Kasumi-1 (cell line): ENCODE measurements at places on chromosomes 13 and 19.

DNA sequence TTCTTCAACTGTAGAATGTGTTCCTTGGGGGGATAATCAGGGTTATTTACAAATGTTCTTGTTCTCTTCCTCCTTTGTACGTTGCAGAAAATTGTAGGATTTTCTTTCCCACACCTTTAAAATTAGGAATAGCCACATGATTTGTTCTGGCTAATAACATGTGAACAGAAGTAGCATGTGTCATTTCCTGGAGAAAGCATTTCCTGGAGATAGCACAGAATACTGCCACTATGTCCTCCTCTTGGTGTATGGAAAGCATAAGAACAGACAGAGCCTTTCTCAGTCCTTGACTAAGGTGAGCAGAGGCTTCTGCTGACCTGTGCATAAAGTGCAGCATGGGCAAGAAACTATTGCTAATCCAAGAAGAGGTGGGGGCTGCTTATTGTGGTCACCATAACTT lies 101.8 kb downstream of the FAM216B start:
- no peak for DNase-seq

DNA sequence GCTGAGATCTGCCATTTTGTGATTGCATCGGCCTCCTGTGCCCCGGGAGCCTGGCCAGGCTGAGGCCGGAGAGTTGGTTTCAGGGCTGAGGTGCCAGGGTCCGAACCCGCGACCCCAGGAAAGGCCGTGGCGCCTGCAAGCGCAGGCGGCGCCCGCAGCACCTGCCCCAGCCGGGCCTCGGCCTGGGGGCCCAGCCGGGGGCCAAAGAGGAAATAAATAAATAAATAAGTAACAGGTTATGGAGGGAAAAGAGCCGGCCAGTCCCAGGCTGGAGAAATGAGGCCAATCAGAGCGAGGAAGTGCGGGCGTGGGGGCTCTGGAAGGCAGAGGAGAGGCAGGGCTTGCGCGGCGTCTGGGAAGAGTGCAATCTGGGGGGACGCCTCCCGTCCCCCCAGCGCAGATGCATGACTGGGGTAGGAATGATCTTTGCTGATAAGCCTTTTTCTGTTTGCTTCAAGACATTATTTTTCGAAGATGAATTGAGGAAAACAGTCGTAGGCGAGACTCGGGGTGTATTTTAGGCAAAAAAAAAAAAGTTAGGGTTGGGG lies 145.6 kb upstream of the ZNF536 start:
- DNase-seq, result no peak

DNA sequence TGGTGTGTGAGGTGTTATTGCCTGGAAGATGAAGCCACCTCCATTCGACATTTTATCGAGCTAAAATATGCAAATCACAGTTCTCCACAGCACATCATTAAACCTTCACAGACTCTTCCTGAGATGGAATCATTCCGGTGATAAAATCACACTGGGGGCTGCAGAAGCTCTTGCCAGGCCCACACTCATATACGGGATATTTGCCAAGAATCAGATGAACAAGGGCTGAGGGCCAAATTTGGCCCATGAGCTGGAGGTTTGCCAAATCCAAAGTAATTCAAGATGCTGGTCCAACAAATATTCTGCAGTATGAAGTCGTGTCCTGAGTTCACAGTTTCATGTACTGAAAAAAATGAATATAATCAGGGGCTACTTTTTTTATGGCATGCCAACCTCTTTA lies 16.7 kb upstream of the RXFP2 start:
- no peak for DNase-seq

GRCh38 chr19:2503521-2504109 lies 27.7 kb downstream of the GADD45B start:
- no peak for DNase-seq

GRCh38 chr13:42084722-42085121 lies 36.3 kb downstream of the DGKH start:
- DNase-seq, result no peak

GRCh38 chr13:101898676-101899075 lies 446.2 kb downstream of the ITGBL1 start:
- no peak for DNase-seq

- DNase-seq, result no peak
These were observed 3.3 kb downstream of the NANOS2 start for GRCh38 chr19:45911291-45911690.

DNA sequence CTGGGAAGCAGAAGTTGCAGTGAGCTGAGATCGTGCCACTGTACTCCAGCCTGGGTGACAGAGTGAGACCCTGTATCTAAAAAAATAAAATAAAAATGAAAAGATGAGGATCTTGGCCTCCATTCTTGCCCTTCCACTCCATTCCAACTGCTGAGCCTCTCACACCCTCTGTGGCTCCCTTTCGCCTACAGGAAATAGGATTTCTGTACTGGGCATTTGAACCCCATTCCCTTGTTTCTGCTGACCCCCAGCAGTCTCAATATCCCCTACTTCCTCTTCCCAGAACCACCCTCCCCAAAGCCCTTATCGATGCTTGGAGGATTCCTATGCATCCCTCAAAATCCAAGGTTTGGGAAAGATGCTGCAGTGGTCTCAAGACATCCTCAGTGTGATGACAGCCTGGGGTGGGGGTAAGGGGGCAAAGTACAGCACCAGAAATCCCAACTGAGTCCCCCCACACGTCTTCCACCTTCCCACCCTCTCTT lies 12.5 kb upstream of the GDF15 start:
- DNase-seq, result no peak

DNA sequence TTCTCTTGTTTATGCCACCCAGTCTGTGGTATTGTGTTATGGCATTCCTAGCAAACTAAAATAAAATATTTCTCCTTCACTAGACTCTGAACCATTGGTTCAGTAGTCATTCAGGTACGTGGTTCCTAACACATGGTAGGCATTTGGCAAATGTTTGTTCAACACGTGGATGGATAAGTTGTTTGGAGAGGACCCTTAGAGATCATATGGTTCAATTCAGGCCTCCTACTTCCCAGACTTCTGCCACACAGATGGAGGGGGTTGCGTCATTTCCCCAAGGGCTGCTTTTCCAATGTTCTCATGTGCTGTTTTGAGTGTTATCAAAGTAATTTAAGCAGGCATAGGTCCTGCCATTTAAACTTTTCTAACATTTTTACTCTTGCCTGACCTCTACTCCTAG lies 6.7 kb downstream of the CXCL17 start:
- no peak for DNase-seq

DNA sequence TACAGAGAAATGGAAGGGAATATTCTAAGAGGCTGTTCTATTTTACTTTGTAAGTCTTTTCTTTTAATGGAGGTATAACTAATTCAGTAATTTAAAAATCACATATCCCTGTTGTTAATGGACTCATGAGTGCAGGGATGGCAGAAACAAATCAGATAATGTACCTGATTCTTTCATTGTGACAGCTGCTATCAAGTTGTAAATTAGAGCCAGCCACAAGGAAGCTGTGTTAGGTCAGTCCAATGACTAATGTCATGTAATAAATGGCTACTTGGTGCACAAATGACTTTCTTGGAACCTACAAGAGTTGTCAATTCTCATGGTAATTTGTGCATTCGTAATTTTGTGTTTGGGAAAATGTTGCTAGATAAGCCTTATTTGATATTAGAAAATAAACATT lies 446.4 kb downstream of the DCT start:
- DNase-seq, result no peak

DNA sequence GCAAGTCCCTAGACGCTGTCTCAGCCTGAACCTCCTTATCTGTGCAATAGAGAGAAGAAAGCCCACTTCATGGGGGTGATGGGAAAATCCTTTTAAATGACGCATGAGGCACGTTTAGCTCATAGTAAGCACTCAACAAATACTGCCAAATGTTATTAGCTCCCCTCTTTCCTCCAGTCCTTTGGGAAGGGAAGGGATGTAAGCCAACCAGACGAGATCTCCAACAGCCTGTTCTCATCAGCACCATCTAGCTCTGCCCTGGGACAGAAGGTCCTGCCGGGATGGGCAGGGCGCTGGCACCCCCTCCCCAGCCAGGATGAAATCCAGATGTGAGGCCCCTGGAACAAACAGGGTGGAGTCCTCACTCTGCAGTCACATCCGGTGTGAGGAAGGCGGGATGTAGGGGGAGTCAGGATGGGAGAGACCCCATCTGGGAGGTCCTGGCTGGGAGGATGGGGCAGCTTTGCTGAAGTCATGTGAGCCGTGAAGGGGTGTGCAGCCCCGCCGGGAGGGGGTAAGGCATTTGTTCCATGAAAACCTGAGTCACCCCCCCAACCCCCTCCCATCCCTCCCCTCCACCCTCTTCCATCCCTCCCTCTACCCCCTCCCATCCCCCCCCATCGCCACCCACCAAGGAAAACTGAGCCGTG lies 4.6 kb downstream of the S1PR2 start:
- no peak for DNase-seq

- peak; percentile 16 for DNase-seq
These were observed 23.4 kb downstream of the DGKH start for GRCh38 chr13:42071672-42072419.

- DNase-seq, result no peak
These were observed 731.0 kb downstream of the SLITRK1 start for GRCh38 chr13:83151308-83151660.

DNA sequence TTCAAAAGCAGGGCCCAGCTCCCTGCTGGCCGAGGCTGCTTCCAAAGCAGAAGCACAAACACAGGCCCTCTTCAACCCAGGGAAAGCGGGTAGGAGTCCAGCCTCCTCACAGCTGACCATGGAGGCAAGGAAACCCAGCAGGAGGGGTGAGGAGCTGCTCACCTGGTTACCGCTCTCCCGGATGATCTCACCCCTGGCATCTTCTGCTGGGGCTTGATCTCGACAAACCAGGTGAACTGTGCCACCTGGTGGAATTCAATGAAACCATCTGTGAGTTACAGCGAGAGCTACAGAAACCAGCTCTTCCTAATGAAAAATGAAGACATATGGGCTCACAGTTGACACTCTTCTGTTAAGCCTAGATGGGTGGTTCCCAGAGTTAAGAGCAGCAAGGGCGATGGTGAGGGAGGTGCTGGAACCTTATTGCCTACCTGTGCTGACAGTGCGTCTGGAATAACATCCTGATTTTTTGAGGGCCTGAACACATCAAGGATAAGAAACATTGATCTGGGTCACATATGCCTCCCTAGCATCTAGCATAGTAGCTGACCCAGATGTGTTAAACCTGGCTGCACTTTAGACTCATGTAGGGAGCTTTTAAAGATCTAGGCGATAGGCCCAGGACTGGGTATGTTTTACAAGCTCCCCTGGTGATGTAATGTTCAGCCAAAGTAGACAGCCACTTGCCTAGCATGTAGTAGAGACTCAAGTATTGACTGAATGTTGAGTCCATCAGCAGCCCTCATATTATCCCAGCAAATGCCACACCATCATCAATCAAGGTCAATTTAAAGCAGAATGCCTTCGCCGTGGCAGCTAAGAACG lies 6.1 kb downstream of the DHRS12 start:
- DNase-seq, result peak; percentile 31

- no peak for DNase-seq
These were observed 250.6 kb downstream of the ITGBL1 start for GRCh38 chr13:101703081-101703480.

DNA sequence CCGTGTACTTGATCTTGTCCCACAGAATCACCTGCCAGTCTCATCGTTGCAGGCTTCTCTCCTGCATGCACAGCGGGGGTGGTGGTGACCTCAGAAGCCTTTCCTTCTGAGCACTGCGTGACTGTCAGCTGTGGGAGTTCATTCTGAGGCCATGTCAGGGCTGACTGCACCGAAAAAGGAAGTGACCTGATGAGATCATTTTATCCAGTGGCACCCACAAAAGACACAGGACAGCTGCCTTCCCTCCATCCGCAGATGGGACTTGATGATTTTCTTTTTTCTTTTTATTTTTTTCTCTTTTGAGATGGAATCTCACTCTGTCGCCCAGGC lies 89.7 kb downstream of the RAB20 start:
- DNase-seq, result peak; percentile 70

GRCh38 chr13:33537026-33537425 lies 251.5 kb upstream of the STARD13 start:
- DNase-seq, result no peak

DNA sequence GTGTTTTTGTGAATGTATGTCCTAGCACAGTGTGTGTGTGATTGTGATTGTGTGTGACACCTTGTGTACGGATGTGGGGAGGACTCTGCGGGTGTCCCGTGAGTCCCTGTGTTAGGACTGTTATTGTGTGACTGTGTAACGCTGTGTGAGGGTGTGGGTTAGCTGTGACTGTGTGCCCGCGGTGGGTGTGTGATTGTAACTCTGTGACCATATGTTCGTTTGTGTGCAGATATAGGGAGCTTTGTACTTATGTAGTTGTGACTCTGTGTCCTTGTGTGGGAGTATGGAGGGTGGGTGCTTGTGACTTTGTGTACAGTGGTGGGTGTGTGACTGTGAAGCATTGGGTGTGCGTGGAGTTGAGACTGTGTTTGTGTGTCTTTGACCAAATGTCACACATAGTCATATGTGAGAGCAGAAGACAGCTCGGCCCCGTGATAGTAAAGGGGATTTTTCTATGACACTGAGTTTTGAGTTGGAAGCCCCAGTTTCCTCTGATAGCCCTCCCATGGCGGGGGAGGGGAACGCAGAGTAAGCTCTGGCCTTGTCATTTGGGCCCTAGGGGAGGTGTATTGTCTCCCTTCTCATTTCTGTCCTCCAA lies 949 bp upstream of the ZNF260 start:
- peak; percentile 65 for DNase-seq

- no peak for DNase-seq
These were observed 47.5 kb downstream of the CPAMD8 start for GRCh38 chr19:16978839-16979802.

- DNase-seq, result no peak
These were observed 40.7 kb upstream of the VWA8 start for GRCh38 chr13:42001580-42001979.

DNA sequence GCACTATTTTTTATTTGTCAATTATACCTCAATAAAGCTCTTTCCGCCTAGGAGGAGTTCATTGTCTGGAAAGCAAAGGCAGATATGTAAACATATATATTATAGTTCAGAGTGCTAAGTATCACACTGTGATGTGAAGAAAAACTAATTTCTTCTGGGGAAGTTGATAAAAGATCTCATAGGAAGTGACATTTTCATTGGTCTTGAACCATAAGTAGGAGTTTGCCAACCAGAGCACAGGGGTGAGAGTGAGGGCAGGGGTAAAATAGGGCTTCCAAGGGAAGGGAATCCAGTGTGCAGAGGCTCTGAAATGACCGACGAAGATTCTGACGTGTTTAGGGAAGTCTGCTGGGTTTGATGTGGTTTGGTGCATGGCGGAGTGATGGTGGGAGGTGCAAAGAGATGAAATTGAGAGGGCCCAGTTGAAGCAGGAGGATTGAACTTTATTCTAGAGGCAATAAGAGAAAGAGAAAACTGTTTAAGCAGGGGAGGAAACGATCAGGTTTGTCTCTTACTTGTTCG lies 780 bp upstream of the GTF2F2 start:
- peak; percentile 78 for DNase-seq

DNA sequence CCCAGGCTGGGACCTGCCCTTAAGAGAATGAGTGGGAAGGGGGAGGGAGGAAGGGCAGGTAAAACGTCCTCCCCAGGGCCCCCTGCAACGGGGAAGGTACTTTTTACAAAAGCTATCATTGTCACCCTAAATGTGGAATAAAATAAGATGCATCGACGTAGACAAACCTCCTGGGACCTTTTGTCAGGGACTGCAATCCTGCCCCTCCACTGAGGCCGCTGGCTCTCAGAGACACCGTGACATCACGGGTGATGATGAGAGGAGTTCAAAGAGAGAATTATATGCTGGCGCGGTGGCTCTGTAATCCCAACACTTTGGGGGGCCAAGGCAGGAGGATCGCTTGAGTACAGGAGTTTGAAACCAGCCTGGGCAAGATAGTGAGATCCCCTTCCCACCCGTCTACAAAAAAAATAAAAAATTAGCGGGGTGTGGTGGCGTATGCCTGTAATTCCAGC lies 1.8 kb upstream of the MYBPC2 start:
- DNase-seq, result no peak

- no peak for DNase-seq
These were observed 310.7 kb downstream of the ITGBL1 start for GRCh38 chr13:101763191-101763590.

- DNase-seq, result no peak
These were observed 6.2 kb downstream of the SYT5 start for GRCh38 chr19:55173714-55174409.
